CD4-positive, alpha-beta T cell treated with Interferon alpha-2 for 1 hour (primary cell): ENCODE measurements at places on chromosomes 16 and 17.
A peak's percentile ranks its signal among the peaks of the same experiment; 100 is the strongest.

DNA sequence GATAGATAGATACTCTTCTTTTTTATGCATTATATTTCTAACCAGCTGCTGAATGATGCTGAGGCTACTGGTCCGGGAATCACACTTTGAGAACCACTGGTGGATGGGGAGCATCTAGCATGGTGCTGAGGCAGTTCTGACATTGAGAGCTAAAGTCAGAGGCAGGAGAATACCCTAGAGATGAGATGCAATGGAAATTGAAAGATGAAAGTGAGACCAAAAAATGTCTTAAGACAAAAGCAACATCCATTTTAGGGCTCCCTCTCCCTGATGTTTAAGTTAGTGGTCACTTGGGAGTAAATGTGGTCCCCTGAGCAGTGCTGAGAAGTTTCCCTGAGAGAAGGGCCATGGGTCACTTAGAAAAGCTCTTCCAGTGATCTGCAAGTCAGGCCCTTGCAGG lies 6.8 kb downstream of the PCTP start:
- no peak for DNase-seq

GRCh38 chr16:3873482-3874173 lies 6.9 kb downstream of the CREBBP start:
- DNase-seq = no peak

DNA sequence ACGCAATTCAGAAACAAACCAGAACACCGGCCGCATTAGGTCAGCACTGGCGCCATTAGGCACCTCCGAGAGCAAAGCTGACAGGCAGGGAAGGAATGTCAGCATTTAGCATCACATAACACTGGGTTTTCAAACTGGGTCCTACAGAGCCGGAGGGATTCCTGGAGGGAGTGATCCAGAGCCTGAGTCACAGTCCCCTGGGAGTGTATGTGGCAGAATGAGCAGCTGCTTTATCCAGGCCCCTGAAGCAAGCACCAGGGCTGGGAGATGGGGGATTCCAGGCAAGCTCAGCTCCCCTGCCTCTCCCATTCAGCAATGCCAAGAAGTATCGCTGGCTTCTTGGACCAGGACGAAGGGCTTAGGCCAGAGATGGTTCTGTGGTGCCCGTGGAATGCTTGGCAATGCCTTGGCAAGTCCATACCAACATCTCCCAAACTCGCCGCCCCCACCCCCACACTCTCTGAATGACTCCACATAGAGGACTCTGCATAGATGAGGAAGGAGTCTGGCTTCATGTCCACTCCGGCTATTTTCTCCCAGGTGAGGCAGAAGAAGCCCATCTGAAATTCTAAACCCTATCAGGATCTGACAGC lies 20.4 kb downstream of the GAS7 start:
- DNase-seq = no peak

- no peak for DNase-seq
These were observed 4.9 kb downstream of the IRX3 start for GRCh38 chr16:54281535-54282201.

- DNase-seq = no peak
These were observed 32.6 kb downstream of the WNT9B start for GRCh38 chr17:46883871-46884520.

DNA sequence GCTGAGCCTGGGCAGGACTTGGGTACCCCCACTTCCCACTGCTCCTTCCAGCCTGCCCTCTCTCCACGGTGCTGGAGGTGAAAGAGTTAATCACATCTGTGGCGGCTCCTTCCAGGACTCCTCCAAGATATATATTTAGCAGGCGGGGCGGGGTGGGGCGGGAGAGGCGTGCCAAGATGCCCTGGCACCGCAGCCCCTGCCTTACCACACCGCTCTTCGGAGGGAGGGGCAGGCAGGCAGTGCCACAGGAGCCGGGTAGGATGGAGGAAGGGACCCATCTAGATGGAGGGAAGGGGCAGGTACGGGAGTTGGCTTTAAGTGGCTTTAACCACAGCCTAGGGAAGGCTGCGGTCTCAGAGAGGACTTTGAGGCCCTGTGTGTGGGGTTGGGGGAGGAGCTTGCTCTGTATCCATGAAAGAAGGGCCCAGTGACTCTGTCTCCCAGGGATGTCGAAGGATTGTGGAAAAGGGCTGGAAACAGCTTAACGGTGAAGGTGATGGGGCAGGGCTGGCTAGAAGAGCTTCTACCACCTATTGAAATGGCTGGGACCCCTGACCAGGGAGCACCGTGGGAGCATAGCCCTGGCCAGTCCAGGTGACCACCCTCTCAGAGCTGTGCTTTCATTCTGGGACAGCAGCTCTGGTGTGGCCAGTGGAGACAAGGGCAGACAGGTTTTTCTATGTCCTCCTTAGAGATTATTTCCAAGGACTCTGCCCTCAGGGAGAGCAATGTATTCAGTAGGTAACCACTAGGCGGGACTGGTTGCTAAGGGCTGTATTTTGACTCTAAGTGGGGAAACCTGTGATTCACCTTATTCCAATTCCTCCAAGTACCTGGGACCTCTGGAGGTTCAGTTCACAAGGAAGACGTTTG lies 13.0 kb downstream of the GPR142 start:
- DNase-seq = no peak

DNA sequence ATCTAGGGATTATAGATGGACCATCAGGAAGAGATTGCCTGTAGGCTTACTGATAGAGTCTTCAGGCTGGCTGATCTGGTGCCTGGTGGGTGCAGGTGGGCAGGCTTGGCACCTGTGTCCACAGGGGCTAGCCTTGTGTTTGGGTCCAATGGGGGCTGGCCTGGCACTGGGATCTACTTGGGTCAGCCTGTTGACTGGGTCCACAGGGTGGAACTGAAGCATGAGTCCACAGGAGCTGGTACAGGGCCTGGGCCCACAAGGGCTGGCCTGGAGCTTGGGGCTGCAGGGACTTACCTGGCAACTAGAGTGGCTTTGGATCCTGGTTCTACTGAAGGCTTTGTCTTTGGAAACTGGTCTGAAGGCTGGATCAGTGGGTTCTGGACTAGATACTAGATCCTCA lies 1217.7 kb downstream of the CDH11 start:
- no peak for DNase-seq

- DNase-seq = peak; percentile 12
These were observed 959 bp downstream of the SSH2 start for GRCh38 chr17:29929006-29929532.

DNA sequence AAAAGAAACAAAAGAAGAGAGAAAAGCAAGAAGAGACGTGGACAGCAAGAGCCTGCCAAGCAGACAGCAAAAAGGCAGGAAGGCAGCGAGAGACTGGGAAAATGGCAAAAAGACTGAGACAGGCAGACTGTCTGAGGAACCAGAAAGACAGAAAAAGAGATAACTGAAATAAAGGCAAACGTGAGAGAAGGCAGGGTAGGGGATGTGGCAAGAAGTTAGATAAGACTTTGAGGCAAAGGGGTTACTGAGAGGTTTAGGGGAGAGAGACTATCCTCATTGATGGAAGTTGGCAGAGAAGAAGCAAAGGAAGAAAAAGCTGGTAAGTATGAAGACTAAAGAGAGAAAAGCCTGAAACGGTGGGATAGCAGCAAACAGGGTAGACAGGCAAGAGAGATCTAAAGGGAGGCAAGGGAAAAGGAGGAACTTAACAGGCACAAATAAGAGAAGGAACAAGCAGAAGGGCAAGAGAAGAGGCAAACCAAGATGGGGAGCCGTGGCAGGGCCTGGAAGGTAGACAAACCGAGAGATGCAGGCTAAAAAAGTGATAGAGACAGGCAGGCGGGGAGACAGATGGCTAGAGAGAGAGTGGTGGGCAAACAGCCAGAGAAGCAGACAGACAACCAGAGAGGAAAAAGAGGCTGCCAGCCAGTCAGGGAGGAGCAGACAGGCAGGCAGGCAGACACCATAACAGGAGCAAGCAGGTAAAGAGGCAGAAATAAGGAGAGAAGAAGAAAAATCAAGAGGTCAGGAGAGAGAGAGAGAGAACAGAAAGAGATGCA lies 7.1 kb upstream of the CHD3 start:
- DNase-seq = no peak

- DNase-seq = peak; percentile 51
These were observed 15.6 kb upstream of the ZFPM1 start for GRCh38 chr16:88437367-88437964.

GRCh38 chr16:4826980-4827379 lies 20.1 kb downstream of the GLYR1 start:
- no peak for DNase-seq

GRCh38 chr16:23962001-23962400 lies 126.2 kb downstream of the PRKCB start:
- no peak for DNase-seq

GRCh38 chr16:68627951-68628425 lies 17.1 kb upstream of the CDH3 start:
- no peak for DNase-seq

GRCh38 chr16:46833460-46833800 lies 2.5 kb upstream of the C16orf87 start:
- DNase-seq = no peak

- DNase-seq = peak; percentile 63
These were observed 8.7 kb downstream of the CLEC19A start for GRCh38 chr16:19294156-19294649.

DNA sequence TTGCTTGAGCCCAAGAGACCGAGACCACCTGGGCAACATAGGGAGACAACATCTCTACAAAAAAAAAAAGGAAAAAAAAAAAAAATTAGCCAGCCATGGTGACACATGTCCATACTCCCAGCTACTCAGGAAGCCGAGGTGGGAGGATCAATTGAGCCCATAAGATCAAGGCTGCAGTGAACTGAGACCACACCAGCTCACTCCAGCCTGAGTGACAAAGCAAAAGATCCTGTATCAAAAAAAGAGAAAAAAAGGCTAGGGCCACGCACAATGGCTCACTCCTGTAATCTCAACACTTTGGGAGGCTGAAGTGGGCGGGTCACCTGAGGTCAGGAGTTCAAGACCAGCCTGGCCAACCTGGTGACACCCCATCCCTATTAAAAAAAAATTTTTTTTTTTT lies 13.8 kb downstream of the SUMO2 start:
- no peak for DNase-seq

- DNase-seq = no peak
These were observed 31.6 kb upstream of the FAAP100 start for GRCh38 chr17:81583589-81584342.

- DNase-seq = no peak
These were observed 358.3 kb downstream of the SNX29 start for GRCh38 chr16:12334852-12335251.

GRCh38 chr17:17525956-17526355 lies 29.8 kb upstream of the RASD1 start:
- no peak for DNase-seq

DNA sequence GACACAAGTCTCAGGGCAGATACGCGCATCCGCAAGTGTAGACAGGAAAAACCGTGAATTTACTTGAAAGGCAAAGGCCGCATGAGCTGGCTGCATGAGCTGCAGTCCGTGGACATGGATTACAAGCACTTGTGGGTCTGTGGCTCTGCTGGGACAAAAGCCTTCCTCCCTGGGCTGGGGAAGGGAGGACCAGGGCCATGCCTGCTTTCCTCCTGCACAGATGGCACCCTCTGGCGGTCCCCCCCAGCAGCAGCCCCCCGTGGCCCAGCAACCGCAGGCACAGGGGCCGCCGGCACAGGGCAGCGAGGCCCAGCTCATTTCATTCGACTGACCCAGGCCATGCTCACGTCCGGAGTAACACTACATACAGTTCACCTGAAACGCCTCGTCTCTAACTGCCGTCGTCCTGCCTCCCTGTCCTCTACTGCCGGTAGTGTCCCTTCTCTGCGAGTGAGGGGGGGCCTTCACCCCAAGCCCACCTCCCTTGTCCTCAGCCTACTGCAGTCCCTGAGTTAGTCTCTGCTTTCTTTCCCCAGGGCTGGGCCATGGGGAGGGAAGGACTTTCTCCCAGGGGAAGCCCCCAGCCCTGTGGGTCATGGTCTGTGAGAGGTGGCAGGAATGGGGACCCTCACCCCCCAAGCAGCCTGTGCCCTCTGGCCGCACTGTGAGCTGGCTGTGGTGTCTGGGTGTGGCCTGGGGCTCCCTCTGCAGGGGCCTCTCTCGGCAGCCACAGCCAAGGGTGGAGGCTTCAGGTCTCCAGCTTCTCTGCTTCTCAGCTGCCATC lies 1.7 kb upstream of the MRPL12 start:
- no peak for DNase-seq

DNA sequence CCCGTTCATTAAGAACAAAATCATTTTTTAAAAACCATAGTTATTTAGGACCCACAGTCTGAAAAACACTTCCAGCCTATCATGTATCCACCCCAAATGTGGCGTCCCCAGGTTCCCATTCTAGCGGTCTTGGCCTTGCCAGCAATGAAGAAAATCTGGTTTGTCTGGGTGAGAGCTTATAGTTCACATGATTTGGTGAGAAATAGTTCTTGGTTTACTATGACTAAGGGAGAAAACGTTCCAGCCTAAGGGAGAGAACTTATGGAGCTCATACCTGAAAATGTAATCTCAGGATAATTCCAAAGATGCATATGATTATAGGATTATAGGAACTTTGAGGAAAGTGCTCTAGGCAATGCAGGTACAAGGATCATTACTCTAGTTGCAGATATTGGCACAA lies 4.8 kb downstream of the MARVELD3 start:
- no peak for DNase-seq

DNA sequence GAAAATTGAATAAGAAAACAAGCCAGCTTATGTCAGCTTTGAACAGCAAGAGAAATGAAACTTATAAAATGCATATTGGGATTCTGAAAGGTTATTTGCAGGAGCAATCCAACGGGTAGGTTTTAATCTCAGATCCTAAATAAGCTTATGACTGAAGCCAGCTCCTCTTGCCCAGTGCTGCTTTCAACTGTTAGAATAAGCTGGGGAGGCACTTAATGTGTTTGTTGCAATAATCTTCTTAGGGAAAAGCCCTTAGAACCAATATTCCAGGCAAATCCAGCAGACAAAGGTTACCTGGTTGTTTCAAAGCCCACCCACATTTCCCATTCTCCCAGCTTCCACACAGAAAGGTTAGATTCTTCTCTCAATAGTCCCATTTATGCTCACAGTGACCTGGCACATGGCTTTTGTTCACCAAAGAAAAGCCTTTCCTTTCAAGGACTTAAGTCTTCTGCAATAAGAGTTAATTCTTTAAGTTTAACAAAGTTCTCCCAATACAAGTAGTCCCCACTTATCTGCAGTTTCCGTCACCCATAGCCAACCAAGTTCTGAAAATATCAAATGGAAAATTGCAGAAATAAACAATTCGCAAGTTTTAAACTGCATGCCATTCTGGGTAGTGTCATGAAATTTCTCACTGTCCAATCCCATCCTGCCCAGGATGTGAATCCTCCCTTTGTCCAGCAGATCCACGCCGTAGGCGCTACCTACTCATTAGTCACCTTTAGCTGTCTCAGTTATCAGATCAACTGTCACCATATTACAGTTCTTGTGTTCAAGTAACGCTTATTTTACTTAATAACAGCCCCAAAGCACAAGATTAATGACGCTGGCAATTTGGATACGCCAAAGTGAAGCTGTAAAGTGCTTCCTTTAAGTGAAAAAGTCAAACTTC lies 5.9 kb downstream of the TEX2 start:
- DNase-seq = no peak

- no peak for DNase-seq
These were observed 281.6 kb downstream of the WWOX start for GRCh38 chr16:78381060-78381459.
